ENCODE measurements at places on chromosomes 5 and 9.

DNA sequence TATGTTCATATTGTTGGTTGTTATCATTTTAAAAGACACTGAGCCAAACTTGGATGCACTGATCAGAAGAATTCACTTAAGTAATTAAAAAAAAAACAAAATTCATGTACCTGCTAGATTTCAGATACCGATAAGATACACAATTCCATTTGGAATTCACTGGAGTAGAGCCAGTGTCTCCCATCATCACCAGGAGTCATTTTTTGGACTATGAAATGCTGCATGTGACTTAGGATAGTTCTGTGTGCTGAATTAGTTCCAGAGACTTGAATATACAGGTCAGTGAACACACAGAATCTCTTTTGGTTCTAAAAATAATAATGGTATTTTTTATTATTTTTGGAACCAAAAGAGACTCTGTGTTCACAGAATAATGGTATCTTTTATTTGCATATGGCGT is 482.6 kb upstream of the PIK3R1 start:
- DNase-seq: no peak

- no peak for DNase-seq
Observed at GRCh38 chr5:56659971-56660370, 155.4 kb upstream of the MAP3K1 start.

DNA sequence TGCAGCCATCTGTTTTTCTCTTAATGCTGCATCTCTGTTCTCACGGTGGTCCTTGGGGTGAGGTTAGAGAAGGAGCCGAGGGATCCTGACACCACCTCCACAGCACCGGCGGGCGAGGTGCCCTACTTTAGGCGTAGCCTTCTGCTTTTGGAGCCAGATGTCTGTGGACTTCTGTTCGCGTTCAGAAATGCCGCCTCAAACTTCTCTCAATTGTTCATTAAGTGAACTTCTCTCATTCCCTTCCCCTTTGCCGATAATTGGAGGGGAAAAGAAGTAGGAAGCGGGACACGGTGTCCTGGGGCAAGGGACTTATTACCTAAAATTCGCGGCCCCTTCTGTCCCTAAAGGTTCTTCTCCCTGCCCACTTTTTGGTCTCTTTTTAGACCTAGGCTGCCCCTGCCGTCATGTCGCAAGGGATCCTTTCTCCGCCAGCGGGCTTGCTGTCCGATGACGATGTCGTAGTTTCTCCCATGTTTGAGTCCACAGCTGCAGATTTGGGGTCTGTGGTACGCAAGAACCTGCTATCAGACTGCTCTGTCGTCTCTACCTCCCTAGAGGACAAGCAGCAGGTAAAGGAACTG is 455 bp downstream of the KIF20A start:
- DNase-seq: peak; percentile 16

DNA sequence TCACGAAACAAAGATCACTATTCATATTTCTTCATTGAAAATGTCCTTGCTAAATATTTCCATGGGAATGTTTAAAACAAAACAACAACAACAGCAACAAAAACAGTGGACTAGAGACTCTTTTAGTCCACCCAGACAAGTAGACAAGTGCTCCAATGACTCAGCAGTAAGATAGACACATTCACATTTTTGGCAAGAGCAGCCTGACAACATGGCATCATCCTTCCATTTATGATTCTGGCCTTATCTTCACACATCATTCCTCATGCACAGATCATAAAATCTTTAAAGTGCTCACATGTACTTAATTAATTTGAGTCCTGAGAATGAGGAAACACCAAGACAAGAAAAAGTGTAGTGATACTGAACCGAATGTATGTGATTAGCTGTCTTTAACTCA is 132.6 kb upstream of the PDE4D start:
- DNase-seq: no peak

- no peak for DNase-seq
Observed at GRCh38 chr5:125499636-125500332, 753.3 kb upstream of the ZNF608 start.

Measured in iPS-NIHi11 (cell line).